Effector memory CD8-positive, alpha-beta T cell (primary cell): ENCODE measurements at places on chromosomes 1 and 21.

DNA sequence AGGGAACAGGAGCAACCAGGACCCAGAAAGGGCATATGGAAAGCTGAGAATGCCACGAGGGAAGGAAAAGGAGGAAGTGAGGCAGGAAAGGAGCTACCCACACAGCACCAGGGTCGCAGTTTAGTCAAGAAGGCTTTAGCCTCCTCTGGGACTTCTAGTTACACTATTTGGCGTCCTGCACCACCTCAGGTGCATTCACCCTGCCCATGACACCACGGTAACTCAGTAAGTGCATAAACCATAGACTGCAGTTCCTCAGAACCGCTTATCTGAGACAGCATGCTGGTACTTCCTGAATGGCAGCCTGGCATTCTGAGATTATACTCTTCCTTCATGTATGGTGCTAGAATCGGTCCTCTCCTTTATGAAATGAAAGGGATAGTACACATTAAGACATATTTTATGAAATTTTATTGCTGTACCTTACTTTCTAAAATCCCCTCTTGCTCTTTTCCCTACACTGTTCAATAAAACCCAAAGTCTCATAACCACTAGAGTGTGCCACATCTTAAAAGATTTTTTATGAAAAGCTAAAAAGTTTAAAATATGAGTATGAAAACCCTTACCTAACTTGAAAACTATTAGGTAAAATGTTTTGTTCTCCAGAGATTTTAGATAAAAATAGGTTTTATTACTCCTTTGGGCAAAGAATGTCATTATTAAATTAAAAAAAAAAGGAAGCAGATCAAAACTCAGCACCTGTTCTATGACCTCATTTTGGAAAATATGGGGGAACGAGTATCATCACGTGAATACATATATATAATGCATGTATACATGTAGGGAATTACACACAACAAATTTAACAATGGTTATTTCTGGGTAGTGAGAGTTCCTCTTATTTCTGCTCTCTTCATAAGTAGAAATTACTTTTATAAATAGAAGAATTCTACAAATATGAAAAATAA, 67.3 kb downstream of the VAV3 start:
- no peak for DNase-seq

DNA sequence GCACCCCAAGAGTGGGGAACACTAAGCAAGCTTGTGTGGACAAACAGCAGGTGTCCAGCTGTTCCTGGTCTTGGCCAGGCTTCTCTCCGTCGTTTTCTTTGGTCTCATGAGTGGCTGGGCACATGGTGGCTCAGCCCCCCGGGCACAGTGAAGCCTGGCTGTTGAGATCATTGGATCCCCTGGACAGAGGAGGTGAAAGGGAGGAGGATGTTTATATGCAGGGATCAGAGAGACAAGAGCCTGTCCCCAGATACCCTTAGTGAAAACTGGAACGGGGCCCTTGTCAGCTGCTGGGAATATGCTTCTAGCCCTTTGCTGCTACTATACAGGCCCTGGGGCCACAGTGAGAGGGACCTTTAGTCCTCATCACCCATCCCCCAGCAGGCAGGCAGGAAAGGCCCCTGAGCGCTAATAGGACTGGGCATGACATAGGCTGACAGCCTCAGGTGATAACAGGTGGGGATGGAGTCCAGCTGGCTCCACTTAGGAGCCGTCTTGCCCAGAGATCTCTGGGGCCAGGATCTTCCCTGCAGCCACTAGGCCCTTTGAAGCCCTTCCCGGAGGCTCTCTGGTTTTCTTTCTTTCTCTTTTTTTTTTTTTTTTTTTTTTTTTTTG, 16.4 kb downstream of the EPHA8 start:
- DNase-seq, result no peak

DNA sequence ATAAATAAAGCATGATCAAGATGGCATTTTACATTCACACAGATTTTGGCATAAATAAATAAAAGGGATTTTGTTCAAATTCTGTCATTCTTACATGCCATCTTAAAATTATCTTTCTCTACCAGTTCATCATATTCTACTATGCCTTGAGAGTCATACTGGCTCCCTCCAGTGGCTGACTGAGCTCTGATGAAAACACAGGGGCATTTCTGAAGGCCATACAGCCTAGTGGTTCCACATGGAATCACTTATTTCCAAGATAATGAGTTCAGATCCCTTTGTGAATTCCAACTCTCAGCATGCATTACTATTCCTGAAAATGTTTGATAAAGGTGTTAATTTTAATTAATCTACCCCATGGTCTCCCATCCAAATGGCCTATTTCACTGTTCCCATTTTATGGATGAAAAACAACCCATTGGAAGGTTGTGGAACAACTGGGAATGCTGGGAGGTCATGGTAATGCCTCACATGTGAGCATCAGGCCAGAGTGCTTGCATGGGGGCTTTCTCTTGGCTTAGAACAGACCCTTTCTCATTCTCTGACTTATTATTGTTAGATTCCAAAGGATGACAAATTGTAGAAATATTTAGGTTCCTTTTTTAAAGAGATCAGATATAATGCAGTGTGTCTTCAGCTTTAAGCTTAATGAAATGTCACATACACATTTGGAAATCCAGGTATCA, 622.4 kb upstream of the PKN2 start:
- no peak for DNase-seq

- DNase-seq, result no peak
Measured at GRCh38 chr1:91949356-91949699, at the start of gene BRDT. Gene BRDT (plus strand): TSS chr1:91949401. CDS start chr1:91962755, 13,354 bp downstream.

- no peak for DNase-seq
Measured at GRCh38 chr1:10143961-10144485, 66.3 kb upstream of the KIF1B start.

GRCh38 chr1:211601982-211602670, 23.2 kb upstream of the SLC30A1 start:
- no peak for DNase-seq

DNA sequence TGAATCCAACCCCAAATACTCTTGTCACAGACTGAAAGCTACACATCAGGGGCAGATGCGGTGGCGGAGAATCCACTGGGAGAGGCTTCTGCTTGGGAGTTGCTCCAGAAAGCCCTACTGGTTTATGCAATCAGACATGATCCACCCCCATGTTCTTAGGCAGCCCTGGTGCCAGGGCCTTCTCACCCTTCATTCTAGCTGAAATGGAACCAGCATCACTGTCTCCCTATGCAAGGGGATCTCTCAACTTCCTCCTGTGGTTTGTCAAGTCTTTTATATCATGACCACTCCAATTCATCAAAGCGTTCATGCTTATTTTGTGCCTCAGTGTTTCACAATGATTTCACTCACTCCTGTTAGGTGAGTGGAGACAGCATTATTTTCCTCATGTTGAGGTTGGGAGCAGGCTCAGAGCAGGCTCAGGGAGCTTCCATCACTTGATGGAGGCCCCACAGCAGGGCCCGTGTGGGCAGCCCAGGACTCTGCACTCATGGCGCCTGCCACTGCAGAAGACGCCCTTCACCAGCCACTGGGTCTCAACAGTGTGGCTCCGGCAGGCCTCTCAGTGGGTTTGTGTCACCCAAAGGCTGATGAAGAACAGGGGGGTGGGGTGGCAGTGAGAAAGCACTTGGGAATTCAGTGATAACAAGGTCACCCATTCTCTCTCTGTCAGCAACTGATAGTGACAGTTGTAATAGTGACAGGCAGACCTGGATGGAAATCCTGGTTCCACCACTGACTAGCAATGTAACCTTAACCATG, 67.1 kb downstream of the CD58 start:
- DNase-seq, result peak; percentile 14

- DNase-seq, result no peak
Measured at GRCh38 chr1:15042866-15043265, 110.7 kb upstream of the TMEM51 start.

GRCh38 chr1:41613689-41614574, 129.4 kb upstream of the EDN2 start:
- no peak for DNase-seq

DNA sequence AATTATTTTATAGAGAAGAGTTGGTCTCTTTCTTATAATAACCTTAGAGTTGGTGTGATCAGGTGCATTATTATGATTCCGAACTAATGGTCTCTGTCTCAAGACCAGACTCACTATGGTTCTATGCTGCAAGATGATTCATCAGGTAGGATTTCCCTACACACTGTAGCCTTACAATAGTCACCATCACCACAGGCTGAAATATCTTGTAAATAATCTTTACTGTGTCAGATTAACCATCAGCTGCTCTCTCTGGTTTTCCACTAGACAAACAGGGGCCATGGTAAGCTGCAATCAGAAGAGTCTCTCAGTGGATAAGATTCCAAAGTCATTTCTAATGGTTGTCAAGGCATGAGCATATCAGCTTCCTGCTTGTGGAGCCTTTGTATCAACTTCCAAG, 4.4 kb upstream of the GBP4 start:
- DNase-seq, result no peak

DNA sequence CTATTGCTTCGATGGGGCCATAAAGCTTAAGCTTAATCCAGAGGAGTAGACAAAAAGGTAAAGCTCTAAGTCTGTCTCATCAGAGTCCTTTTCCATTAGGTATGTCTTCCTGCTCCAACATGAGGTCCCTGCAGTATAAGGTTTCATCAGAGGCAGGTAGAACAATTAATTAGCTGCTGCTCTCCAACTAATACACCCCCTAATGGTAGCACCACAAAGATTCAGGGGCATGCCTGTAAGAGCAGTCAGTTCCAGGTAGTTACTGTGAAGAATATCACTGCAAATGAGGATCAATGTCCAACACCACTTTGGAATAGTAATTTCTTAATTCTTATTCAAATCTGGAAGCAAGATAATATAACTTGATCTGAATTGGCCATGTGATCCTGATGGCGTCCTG, 160.3 kb upstream of the ESRRG start:
- DNase-seq, result no peak
